ENCODE measurements at places on chromosomes 2 and 18.
A peak's percentile ranks its signal among the peaks of the same experiment; 100 is the strongest.

DNA sequence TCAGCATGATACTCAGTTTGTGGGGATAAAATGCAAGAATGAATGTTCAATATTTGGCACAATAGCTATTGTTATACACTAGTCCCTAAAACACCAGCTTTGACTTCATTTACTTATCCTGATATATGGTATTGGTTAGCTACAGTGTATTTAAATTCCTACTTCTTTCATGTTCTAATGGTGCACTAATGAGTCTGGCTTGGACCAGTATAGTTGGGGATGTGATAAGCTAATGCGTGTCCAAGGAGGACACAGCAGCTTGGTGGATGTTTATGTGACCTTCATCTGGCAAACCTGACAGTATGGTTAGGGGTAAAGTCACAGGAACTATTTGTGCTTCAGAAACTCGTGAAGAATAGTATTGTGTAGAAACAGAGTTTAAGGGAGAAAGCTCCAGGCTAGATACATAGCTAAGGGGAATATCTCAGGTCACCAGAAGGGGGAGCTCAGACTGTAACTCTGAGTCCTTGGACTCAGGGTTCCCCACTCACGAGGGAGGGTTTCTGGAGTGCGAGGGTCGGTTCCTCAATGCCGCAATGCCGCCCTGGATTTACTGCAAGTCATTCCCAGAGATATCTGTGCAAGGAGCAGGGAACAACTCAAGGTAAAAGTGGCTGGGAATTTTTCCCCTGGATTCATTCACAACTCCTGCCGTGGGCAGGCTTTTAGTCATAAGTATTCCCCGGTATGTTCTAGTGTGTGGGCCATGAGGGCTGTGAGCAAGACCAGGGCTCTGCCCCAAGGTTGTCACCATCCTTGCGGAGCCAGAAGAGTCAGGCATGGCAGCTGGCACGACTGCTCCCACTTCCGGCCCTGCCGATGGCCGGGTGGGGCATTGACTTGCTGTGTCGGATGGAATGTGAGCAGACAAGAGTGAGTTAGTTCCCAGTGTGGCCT is 14.5 kb downstream of the IL1R2 start:
- peak; percentile 78 for DNase-seq

- DNase-seq: peak; percentile 24
These were observed 18.1 kb downstream of the NDC80 start for GRCh38 chr18:2589345-2590068.

GRCh38 chr2:10426726-10427617 is 21.2 kb downstream of the ODC1 start:
- DNase-seq: no peak

GRCh38 chr2:37886745-37887144 is 38.3 kb upstream of the RMDN2 start:
- DNase-seq: no peak

DNA sequence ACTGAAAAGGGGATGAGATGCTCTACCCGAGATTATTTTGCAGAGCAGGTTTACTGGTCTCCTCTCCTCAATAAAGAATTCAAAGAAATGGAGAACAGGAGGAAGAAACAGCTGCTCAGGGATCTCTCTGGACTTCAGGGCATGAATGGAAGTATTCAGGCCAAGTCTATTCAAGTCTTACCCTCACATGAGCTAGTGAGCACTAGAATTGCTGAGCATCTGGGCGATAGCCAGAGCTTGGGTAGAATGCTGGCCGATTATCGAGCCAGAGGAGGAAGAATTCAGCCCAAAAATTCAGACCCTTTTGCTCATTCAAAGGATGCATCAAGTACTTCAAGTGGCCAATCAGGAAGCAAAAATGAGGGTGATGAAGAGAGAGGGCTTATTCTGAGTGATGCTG is 60.0 kb downstream of the PIKFYVE start:
- DNase-seq: no peak

DNA sequence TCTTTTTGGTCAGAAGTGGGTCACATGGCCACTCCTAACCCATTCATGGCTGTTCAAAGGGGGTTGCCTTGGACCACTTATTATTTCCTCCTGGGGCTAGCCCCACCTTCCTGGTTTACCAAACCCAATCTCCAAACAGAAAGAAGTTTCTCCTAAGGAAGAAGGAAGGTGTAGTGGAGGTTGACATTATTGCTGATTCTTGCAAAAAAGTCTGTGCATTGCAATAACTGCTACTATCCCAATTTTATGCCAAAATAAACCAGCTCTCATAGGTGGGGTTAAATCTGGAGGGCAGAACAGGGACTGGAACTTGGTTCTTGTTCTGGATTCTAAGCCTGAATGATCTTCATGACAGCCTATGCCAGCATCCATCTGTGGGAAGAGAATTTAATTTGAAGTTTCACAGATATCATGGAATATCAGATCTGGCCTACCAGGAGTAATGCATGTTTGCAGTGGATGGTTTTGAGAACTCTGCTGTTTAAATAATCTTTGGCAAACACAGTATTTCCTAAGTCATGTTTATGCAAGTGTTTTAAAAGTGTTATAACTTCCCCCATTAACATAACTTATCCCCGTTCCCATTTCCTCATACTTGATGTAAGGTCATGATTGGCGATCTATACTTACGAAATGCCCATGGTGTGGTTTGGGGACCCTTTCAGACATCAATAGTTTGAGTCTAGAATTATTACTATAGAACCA is 11.9 kb downstream of the ANXA4 start:
- DNase-seq: peak; percentile 36

DNA sequence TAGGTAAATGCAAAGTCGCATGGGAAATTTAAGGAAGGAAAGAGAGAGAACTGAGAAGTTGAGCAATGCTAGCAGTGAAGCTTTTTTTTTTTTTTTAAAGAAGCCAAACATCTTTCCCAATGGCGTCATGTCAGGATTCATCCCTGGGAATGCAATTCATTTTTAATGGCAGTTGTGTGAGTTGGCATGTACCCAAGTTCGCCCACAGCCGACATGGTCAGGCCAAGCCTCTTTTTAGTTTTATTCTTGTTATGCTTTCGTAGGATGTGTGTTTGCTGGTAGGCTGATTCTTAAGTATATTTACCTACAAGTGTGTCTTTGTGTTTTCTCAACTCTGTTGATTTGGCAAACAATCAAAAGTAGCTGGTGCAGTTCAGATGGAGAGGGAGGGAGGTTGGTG is 127.6 kb upstream of the ITGA6 start:
- DNase-seq: no peak

- DNase-seq: no peak
These were observed 33.1 kb upstream of the RMDN2 start for GRCh38 chr2:37891846-37892435.

- DNase-seq: peak; percentile 85
These were observed 102.6 kb downstream of the VSNL1 start for GRCh38 chr2:17643031-17643615.

GRCh38 chr18:8253944-8254343 is 355.3 kb upstream of the RAB12 start:
- no peak for DNase-seq

DNA sequence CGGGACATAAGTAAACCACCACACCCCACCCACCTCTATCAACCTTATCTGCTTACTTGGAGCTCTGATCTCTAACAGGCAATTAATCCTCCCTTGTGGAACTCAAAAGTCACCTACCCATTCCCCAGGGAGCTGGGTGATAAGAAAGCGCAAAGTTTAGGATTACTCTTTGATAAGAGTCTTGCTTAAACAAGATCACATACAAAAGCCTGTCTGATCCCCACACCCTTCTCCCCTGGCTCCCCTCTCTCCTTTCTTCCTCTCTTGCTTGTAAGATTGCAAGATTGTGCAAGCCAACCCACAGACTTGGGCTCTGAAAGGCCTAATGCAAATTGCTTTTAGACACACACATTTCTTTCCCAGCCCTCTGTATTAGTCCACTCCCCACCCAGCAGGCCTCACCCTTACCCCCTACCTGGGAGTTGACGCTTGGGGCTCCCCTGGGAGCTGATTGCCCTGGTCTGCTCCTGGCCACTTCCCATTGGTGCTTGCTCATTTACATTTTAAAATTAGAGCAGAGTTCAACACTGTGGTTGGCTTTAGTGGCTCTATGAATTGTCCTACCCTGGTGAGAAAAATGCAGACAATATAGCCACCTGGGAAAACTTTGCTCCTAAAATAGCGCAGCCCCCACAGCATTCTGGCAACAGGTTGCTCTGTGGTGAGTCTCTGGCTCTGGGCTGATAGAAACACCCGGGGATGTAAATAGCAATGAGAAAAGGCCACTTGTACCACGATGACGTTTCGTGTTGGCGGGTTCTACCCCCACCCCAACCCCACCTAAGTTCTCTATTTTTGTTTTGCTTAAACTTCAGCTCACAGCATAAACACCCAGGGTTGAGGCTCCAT is 92.8 kb upstream of the MSH2 start:
- DNase-seq: peak; percentile 99

DNA sequence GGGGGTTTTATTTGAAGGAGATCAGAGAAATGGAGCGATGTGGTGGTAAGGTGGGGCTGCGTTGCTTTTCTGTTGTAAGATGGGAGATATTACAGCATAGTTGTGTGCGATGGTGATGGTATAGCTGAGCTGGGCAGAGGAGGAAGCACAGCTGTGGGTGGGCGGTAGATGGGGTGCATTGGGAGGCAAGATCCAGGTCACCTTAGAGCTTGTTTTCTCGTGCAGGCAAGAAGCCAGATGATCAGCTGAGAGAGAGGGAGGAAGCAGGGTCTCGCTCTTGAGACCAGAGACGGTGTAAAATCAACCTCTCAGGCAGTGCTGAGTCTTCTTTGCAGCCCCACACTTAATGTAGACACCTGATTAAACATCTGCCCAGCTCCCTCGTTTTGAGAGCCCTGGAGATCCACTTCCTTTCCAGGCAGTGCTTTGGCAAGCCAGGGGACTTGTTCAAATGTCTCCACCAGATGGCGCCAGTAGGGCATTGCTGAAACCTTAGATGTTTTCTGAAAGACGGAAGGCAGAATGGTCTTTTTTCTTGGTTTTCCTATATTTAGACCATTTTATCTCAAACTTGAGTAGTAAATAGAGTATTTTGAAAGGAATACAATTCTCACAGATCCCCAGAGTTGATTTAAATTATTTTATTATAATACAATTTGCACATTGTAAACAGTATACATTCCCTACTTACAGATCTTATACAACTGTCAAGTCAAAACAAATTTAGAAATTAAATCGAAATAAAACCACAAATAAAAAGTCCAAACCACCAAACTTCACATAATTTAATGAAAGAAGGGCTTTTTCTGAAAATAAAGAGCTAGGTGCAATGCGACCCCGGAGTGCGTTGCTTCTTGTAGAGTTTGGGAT is 21.1 kb upstream of the LYPD6B start:
- peak; percentile 85 for DNase-seq

DNA sequence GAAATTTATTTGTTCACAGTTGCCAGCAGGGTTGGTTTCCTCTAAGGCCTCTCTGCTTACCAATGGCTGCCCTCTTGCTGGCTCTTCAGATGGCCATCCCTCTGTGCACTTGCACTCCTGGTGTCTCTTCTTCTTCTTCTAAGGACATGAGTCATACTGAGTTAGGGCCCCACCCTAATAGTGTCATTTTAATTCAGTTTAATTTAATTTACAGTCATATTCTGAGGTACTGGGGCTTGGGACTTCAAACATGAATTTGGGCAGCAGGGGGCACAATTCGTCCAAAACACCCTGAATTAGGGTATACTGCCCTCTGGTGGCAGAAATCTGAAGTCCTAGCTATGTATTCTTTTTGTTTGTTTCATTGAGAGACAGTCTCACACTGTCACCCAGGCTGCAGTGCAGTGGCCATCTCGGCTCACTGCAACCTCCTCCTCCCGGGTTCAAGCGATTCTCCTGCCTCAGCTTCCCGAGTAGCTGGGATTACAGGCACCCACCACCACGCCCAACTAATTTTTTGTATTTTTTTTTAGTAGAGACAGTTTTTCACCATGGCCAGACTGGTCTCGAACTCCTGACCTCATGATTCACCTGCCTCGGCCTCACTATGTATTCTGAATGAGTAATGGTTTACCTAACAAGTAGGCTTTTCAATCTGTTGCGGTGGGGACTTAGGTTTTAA is 19.8 kb downstream of the SLC4A1AP start:
- DNase-seq: peak; percentile 92

- DNase-seq: peak; percentile 81
These were observed 209.4 kb upstream of the CXCR4 start for GRCh38 chr2:136327162-136327852.

GRCh38 chr2:50991602-50992001 is 40.3 kb downstream of the NRXN1 start:
- DNase-seq: no peak

- DNase-seq: peak; percentile 93
These were observed 64.7 kb downstream of the LRRFIP1 start for GRCh38 chr2:237691908-237692600.

GRCh38 chr2:234960175-234961088 is 8.6 kb downstream of the SH3BP4 start:
- no peak for DNase-seq

DNA sequence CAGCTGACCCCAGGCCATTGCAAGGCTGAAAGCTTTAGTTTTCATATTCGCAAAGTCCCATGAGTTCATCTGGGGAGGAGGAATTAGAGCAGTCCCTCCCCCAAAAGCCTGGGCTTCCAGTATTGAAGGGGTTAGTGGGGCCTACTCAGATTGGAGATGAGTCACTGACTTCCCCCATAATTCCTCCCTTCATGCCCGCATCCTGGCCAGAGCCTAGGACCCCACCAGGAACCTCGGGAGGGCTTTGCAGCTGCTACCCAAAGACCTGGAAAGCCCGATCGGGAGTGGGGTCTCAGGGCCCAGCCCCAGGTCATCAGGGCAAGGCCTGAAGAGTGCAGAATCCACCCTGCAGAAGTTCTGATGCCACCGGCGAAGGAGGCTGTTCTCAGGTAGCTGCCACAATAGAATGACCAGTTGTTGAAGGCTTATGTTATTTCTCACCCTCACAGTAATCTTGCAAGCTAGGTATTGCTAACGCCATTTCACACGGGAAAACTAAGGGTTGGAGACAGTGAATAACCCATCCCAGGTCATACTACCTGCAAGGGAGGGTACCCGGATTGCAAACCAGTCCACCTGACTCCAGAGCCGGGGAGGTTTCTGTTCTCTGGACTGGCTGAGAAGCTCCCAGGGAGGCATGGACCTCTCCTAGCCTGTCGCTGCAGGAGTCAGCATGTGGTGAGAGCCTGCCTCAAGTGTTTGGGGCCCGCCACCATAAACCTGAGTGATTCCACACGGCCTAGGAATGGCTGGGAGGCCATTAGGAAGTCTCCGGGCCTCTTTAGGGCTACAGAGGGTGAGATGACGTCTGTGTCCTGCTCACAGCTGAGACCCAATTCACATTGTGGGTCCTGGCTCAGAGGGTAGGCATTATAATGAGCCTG is 5.8 kb upstream of the ARID5A start:
- DNase-seq: peak; percentile 52

GRCh38 chr2:222693837-222694236 is 22.4 kb downstream of the MOGAT1 start:
- peak; percentile 47 for DNase-seq

DNA sequence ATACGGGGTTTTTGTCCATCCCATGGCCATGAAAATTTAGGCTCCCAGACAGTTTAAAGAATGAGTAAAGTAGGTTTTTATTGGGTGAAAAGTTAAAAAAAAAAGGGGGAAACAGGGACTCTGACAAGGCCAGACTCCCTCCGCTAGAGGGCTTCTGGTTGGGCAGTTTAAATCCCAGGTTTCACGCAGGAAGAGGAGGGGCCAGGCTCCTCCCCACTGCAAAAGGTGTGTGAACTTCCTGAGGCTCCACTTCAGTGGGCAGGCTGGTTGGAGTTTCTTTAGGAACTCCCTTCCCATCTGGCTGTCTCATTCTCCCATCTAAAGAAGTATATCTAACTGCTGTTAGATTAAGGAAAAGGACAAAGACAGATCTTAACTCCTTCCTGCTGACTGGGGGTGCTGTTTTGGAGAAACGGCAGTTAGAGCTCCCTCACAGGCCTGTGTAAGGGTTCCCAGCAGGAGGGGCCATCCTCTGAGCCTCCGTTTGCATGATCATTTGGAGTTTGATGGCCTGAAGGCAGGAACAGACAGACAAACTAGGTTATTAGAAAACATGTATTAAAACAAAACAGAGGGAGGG is 1160.7 kb downstream of the CNTNAP5 start:
- DNase-seq: no peak
